Bronchial smooth muscle cell (primary cell): ENCODE measurements at places on chromosomes 16 and 17. TPM values are rescaled to one million over a fixed set of nuclear protein-coding genes. Genes with fewer than 3 reads are reported as not detected.

CHD9 gene
- total RNA-seq, result 32.2 and 32.7 TPM in 2 replicates

SMARCE1 gene
- 89.4 and 93.0 TPM in 2 replicates for total RNA-seq

TMEM88 gene
- 0.16 and 0.26 TPM in 2 replicates for total RNA-seq

MT1M gene
- 2.8 and 3.9 TPM in 2 replicates for total RNA-seq

SSTR5 gene
- total RNA-seq, result not detected in 2 replicates

NOS2 gene
- total RNA-seq, result not detected in 2 replicates

SLX1B gene
- total RNA-seq, result 2.0 and 5.4 TPM in 2 replicates

PYDC1 gene
- total RNA-seq, result not detected in 2 replicates

TRIM16 gene
- total RNA-seq, result 34.2 and 55.1 TPM in 2 replicates

SMPD3 gene
- total RNA-seq, result under 0.01 and 0.09 TPM in 2 replicates

CNTNAP1 gene
- 23.4 and 39.4 TPM in 2 replicates for total RNA-seq

RUNDC3A gene
- total RNA-seq, result 0.17 and 0.32 TPM in 2 replicates

KRT24 gene
- not detected in 2 replicates for total RNA-seq

PCYT2 gene
- 41.1 and 46.2 TPM in 2 replicates for total RNA-seq

ESRP2 gene
- 0.09 and 0.16 TPM in 2 replicates for total RNA-seq

SEZ6 gene
- total RNA-seq, result not detected in 2 replicates

GAS7 gene
- total RNA-seq, result 4.9 and 19.4 TPM in 2 replicates

DNAI2 gene
- total RNA-seq, result not detected in 2 replicates

ABI3 gene
- not detected in 2 replicates for total RNA-seq

LGALS9C gene
- not detected in 2 replicates for total RNA-seq

RSPRY1 gene
- total RNA-seq, result 31.4 and 39.8 TPM in 2 replicates

BICDL2 gene
- total RNA-seq, result 0.17 and 0.32 TPM in 2 replicates

KRT39 gene
- 0.16 and 0.17 TPM in 2 replicates for total RNA-seq

CYGB gene
- total RNA-seq, result 65.3 and 86.2 TPM in 2 replicates

ATPAF2 gene
- total RNA-seq, result 17.2 and 19.0 TPM in 2 replicates

TBX6 gene
- 0.16 and 0.26 TPM in 2 replicates for total RNA-seq

ABCC11 gene
- total RNA-seq, result 0.26 and 0.32 TPM in 2 replicates

CDK3 gene
- total RNA-seq, result 1.4 and 3.0 TPM in 2 replicates

AOC2 gene
- 0.32 and 0.60 TPM in 2 replicates for total RNA-seq

CA7 gene
- total RNA-seq, result not detected in 2 replicates

NOG gene
- total RNA-seq, result under 0.01 TPM in 1 of 2 replicates, not detected in the other

TNFRSF13B gene
- total RNA-seq, result 0.09 TPM in 1 of 2 replicates, not detected in the other

KRT17 gene
- 4.9 and 35.8 TPM in 2 replicates for total RNA-seq
